ENCODE measurements at places on chromosomes 11 and 22.

- peak; percentile 11 for DNase-seq
Observed at GRCh38 chr22:32904044-32904443, 102.5 kb downstream of the TIMP3 start.

DNA sequence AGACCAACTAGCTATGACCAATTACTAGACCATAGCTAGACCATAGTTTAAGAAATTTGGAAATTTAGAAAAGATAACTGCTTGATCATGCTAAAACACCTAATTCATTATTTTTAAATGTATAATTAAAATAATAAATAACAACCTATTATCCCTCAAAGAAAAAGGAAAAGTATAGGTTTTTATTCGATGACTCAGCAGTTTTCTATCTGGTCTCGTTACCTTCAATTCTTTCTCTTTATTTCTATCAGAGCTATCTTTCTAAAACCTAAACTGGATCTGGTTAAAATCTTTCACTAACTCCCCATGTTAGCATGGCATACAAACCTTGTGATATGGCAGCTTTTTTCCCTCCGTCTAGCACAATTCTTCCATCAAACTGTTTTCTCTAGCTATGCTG, 27.3 kb downstream of the CSTPP1 start:
- no peak for DNase-seq

DNA sequence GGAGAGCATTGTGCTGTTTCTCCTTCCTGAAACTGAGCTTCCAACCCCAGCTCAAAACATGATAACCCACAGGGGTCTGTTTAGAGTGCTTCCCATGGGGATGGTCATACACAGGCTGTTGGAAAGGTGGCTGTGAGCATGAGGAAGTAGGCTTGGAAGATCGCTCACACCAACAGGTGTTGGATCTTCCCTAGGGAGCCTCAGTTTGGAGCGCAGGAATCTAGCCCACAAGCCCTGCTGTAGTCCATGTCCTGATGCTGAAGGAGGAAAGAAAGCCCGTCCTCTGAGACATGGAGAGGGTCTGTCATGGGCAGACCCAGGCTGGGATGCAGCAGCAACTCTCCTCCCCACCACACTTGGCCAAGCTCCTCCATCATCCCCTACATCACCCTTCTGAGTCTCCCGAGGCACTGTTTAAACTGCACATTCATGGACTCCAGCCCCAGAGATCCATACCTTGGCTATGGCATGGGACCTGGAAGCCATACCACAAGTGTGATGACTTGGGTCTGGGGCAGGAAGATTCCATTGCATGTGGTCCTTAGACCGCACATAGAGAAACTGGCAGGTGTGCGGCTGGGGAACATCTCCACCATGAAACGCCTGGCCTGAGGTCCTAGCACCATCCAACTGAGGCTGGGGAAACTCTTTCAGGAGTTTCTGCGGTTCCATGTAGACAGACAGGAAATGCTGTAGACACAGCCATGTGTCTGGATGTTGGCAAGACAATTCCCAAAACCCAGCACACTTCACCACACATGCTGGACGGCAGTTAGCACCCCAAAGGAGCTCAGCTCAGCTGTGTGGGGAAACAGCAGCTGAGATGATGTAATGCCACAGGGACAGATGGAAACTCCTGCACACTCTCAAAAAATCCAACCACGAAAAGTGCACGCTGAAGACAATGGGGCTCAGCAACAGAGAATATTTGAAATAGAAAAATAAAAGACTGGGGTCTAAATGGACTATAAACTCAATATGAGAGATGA, 27.6 kb upstream of the TTC12 start:
- DNase-seq, result no peak

- DNase-seq, result no peak
Observed at GRCh38 chr22:22349455-22349836, 104.9 kb downstream of the VPREB1 start.

DNA sequence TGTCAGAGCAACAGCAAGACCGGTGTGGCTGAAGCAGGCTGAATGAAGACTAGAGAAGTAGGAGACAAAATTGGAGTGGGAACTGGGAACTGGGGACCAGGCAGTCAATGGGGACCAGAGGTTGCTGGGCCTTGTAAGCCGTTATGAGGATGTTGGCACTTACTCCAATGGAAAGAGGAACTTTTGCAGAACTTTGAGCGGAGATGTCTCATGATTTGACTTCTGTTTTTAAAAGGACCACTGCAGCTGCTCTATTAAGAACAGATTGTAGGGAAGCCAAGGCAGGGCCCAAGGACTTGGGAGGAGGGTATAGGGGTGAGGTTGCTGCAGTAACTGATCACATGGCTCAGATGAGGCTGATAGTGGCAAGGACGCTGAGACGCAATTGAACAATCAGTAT, 34.2 kb downstream of the IL18 start:
- no peak for DNase-seq

- no peak for DNase-seq
Observed at GRCh38 chr11:130431801-130432200, 3.4 kb upstream of the ADAMTS8 start.

- DNase-seq, result no peak
Observed at GRCh38 chr11:66745356-66746235, 16.6 kb upstream of the SPTBN2 start.

DNA sequence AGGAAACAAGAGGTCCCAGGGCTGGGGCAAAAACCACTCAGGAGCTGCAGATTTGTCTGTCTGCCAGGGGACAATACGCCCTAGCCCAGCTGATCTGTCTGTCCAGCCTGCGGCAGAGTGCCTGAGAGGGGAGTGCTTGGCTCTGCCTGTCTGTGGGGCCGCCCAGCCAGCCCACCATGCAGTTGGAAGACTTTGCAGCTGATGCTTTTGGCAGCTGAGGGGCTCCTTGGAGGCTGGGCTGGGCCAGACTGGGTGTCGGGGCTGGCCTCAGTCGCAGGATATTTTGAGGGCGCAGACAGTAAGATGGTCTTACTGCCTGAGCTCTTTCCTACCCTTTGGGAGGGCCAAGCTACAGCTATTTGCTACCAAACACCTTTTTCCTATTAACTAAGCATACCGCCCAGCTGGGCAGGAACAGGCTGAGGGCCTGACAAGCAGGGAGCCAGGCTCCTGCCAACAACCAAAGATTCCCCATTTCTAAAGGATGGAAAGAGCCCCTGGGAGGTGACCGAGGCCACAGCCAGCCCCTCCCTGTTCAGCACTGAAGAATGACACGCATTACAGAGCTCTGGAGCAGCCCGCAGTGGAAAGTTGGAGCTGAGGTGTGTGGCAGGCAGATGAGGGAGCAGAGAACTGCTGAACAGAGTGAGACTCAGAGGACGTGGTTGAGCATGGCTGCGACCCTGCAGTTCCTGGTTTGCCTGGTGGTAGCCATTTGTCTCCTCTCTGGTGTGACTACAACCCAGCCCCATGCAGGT, at the start of gene FAM180B:
TSS of gene FAM180B (plus strand) at position 581 of the 758 bp plus-strand sequence. CDS start at position 672, 91 bp downstream.
- DNase-seq, result no peak

GRCh38 chr11:1771700-1772099, 8.0 kb upstream of the CTSD start:
- no peak for DNase-seq

Measured in H54 (cell line).